Gastroesophageal sphincter (tissue), 4 donors: ENCODE measurements at places on chromosomes 16 and 17. TPM values are rescaled to one million over a fixed set of nuclear protein-coding genes. Genes with fewer than 3 reads are reported as not detected.

GRCh38 chr16:82425661-82426060, 201.1 kb upstream of the CDH13 start:
- no peak for ATAC-seq

DNA sequence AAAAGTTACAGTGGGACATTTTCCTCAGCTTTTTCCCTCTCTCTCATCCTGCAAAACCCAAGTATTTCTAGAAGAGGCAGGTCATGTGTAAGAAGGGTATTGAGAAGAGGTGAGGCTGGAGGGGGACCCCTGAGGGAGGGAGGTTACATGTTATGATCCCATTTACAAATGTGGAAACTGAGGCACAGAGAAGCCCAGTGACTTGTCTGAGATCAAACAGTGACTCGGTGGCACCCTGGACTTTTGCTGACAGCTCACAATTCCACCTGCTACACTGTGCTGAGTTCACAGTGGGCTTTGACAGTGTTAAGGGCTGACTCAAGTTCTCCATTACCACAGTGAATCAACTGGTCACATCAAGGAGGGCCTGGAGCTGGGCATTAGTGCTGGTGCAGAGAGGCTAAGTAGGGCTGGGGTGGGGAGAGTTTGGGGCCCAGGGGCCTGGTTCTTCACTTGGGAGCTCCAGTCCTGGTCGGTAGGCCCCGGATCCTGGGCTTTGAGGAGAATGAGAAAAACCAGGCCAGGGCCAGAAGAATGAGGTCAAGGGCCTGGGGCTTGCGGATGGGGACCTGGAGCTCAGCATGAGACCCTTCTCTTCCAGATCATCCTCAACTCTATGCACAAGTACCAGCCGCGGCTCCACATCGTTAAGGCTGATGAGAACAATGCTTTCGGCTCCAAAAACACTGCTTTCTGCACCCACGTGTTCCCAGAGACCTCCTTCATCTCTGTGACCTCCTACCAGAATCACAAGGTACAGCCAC, 26.0 kb downstream of the TBX4 start:
- ATAC-seq, result no peak

GRCh38 chr17:40070709-40071312, 8.0 kb downstream of the THRA start:
- ATAC-seq, result no peak

- no peak for ATAC-seq
Observed at GRCh38 chr17:66949501-66949900, 15.0 kb upstream of the CACNG4 start.

DNA sequence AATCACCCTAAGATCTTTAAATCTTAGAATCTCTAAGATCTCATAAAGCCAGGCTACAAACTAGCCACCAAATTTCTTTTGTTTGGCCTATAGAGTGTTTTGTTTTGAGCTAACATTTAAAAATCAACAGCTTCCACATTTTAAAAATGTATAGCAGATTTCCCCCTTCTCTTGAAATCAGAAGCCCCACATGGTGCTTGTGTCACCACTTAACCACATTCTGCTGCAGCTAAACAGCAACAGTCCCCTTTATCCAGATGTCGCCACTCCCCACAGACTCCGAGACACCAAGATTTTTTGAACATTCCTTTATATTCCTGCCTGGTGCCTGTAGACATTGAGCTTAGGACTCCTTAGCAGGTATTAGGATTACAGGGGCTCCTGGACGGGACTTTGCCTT, 16.0 kb downstream of the GUCY2D start:
- no peak for ATAC-seq

STAC2 gene
- 0.57 TPM for total RNA-seq

DNA sequence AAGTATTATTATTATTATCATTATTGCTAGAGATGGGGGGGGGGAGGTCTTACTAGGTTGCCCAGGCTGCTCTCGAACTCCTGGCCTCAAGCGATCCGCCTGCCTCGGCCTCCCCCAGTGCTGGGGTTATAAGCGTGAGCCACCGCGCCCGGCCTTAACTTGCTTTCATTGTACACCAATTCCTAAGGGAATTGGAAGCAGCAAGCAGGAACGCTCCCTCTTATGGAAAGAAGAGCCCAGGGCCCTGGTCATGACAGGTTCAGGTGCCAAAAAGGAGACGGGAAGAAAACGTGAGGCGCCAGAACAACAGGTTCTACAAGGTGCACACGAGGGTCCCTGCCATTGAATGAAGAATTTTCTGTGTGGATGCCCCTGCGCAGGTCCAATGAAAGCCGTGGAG, 540 bp upstream of the RPL38 start:
- ATAC-seq, result peak; percentile 4

DNA sequence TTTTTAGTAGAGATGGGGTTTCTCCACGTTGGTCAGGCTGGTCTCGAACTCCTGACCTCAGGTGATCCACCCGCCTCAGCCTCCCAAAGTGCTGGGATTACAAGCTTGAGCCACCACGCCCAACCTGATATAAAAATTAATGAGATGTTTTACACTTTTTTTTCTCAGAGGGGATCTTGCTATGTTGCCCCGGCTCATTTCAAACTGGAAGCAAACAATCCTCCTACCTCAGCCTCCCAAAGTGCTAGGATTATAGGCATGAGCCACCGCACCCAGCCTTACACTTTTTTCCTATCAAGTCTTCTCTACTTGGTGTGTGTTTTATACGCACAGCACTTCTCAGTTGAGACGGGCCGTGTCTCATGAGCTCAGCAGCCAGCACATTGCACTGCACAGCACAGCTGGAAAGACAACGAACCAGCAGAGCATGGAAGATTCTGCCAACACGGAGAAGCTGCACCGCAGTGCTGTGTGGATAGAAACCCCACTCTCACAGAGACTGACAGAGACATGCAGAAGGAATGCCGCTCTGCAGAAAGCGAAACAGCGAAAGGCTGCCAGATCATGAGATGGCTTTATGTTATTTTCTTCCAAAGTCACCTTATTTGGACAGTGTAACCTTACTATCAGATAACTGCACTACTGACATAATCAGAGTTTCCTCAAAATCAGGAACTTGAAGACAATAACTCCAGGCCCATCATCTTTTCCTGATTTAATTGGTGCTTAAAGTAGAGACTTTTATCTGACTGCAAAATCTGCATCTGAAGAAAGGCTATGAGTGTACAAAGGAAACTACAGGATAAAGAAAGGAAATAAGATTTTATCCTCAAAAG, 6.5 kb upstream of the QRICH2 start:
- ATAC-seq, result no peak

RCVRN gene
- total RNA-seq, result 0.27 TPM

EFCAB13 gene
- 7.8 TPM for total RNA-seq

POLR2A gene
- total RNA-seq, result 49.3 TPM

DNA sequence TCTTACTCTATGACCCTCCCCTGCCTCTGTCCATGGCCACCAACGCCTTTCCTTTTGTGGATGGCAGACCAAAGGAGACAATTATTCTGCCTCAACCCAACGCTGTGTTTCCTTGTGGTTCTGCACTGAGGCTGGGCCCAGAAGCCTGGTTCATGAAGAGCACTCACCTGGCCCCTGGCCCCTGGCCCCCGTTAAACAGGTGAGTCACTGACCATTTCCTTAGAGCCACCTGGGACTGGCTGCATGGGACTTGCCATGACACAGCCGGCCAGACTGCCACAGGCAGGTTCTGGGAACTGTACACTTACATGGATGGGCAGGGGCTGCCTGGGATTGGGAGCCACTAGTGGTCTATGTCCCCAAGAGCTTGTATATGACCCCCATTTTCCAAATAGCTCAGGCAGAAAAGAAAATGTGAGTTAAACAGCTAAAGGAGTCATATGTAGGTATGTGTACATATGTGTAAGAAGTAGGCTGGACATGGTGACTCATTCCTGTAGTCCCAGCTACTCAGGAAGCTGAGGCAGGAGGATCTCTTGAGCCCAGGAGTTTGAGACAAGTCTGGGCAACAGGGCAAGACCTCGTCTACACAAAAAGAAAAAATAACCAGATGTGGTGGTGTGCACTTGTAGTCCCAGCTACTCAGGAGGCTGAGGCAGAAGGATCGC, 181.9 kb upstream of the CACNG5 start:
- ATAC-seq, result no peak

PCTP gene
- 27.3 TPM for total RNA-seq

DNA sequence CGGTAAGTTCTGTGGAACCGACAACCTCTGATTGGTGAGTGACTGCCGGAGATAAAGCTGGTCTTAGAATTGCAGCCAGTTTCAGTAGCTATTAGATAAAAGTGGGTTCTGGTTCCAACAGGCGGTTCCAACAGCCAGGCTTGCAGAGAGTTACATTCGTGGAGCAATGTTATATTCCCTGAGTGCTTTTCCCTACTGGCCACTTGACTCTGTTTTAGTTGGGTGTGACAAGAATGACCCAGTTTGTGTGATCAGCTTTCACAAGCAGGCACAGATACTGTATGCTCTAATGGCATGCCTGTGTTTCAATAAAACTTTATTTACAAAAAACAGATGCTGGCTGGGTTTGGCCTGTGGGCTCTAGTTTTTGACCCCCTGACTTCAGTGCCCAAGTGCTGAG, 196.6 kb downstream of the SNX29 start:
- no peak for ATAC-seq

DNA sequence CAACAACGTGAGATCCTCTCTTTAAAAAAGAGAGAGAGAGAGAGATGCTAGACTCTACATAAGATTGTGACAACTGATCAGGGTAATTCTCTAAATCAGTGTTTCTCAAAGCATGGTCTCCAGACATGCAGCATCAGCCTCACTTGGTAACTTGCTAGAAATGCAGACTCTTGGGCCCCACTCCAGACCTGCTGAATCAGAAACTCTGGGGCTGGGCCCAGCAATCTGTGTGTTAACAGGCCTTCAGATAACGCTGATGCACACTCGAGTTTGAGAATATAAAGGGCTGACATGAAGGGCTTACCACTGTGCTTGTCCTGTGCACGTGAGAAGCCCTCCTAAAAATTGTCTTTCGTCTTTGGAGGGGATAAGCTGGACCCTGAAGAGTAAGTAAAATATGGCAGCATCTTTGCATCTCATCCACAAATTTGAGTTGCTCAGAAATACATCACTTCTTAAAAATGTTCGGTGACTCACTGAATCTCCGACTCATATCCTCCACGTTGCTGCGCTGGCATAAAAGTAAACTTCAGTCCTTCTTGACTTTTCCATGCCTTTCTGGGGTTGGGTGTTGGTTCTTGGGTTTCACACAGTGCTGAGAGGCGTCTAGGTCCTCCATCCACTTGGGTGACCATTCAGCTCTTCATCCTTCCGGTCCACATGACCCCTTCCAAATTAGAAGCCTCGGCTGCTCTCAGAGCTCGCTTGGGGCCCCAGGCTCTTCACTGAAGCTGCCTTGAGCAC, 26.1 kb upstream of the KDM8 start:
- no peak for ATAC-seq

DNA sequence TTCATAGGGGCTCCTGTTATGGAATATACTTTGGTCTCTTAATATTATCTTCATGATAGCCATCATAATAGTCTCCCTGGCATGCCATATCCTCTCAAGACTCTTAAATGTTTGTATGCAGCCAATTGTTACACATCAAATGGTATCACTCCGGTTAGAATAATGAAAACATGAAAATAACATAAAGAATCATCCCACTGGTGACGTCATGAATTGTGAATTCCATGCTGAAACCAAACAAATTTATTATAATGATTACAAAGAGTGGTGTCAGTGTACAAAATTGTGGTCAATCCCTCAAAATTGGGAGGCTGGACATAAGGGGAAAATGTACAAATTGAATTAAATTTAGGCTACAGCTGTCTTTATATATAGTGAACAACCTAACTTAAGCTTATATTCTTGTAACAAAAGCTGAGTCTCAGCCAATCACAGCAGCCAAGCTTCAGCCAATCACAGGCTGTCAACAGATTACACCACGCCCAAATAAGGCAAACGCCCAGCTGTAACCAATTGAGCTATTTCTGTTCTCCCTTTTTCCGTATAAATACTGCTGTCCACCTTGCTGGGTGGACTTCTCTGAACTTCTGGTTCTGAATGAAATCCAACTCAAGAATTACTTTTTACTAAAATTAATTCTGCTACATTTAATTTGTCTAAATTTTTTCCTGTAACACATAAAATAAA, 156.1 kb downstream of the CHD9NB start:
- ATAC-seq, result no peak

DNA sequence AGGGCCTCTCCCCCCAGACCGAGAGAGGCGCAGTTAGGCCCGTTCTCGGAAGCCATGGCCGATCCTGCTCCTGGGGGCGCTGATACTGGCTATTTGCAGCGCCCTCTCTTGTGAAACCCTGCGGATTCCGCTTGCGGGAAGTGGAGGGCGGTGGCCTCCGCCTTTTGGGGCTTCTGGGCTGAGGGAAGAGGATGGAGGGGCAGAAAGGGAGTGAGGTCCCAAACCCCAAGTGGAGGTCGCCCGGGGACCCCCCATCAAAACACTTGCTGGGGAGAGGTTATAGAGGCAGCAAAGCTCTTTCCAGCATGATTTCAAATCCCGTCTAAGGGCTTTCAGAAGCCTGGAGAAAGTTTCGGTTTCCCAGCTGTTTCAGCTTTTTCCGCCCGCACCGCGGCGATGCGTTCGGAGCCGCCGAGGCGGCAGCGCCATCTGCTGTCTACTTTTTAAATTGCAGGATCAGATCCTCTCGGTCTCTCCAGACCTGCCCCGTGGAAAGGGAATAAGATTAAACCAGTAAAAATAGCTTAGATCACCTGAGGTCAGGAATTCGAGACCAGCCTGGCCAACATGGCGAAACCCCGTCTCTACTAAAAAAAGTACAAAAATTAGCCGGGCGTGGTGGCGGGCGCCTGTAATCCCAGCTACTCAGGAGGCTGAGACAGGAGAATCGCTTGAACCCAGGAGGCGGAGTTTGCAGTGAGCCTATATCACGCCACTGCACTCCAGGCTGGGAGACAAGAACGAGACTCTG, 15.8 kb downstream of the SNX20 start:
- peak; percentile 86 for ATAC-seq

C16orf89 gene
- total RNA-seq, result 0.62 TPM

GAS7 gene
- total RNA-seq, result 90.4 TPM

- ATAC-seq, result no peak
Observed at GRCh38 chr16:77276661-77277060, 77.5 kb downstream of the SYCE1L start.

DNA sequence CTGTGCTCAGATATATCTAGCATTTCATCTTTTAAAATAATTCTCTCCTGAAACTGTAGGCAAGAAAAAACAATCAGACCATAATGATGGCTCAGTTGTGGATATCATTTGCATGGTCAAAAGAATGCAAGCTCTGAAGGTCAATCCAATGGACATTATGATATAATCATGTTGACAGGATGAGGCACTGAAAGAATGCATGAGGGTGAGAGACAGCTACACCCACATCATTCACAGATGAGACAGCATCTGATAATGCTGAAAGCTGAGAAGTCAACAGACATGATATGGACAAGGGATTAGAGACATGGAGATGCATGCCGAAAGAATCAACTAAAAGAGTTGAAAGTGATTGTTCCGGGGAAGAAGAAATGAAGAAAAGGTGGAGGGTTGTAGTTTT, 346.4 kb upstream of the CDH5 start:
- no peak for ATAC-seq

- no peak for ATAC-seq
Observed at GRCh38 chr17:75783069-75783783, 1.4 kb upstream of the UNK start.

GRCh38 chr17:73390851-73391250, 79.0 kb upstream of the CDC42EP4 start:
- ATAC-seq, result no peak
